ENCODE measurements at places on chromosomes 2 and 18.

DNA sequence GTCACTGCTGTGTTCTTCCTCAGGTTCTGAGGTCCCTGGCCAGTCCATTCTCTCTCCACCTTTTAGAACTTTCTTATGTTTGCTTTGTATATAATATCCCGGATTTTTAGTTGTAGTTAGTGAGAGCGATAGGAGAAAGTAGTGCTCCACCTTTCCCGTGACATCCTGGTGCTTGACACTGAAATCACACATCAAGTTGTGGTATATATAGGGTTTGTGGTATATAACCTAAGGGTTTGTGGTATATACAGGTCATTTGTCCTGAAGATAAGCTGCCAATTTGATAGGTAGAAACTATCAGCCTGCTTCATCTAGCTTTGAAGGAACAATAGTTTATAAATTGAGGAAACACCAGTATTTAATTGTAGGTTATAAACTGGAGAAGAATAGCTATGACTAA is 13.1 kb downstream of the ZNF892 start:
- DNase-seq: no peak

DNA sequence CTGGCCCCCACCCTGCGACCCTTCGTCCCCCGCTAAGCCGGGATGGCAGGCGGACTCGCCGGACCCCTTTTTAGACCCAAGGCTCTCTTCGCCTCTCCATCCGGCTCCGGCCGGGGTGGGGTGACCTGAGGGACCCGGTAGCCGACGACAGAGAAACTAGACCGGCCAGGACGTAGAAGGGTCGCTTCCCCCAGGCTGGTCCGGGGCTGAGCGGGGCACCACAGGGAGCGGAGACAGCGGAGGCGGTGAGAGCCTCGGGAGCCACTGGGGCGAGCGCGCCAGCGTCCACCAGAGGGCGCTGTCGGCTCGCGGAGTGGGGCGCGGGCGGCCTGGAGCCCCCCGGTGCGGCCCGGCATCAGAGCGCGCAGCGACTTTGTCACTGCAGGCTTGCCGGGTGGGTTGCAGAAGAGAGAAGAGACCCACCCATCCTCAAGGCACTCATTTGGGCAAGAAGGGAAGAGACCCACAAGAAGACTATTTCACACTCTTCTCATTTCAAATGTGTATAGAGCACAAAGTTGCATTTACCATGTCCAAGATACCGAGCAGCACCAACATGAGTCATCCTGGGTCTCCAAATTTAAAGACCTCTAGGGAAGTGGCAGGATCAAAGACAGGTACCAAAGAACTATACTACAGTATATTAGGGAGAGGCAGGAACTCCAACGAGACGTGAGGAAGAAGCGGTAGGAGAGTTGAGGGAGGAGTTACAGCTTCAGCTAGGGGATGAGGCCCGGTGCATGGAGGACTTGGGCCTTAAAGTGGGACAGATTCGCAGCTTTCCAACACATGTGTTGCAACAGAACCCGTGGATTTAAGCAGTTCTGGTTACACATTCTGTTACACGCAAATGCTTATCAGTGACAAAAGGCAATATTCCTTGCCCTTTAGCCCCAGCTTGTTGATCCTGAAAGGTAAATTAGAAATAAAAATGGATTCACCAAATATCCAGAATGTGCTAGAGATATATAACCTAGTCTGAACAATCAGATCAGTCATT is 7.6 kb upstream of the PRKCE start:
- DNase-seq: no peak

GRCh38 chr2:31233231-31233630 is 721 bp upstream of the EHD3 start:
- DNase-seq: no peak

GRCh38 chr2:235557903-235558302 is 64.1 kb downstream of the AGAP1 start:
- no peak for DNase-seq

DNA sequence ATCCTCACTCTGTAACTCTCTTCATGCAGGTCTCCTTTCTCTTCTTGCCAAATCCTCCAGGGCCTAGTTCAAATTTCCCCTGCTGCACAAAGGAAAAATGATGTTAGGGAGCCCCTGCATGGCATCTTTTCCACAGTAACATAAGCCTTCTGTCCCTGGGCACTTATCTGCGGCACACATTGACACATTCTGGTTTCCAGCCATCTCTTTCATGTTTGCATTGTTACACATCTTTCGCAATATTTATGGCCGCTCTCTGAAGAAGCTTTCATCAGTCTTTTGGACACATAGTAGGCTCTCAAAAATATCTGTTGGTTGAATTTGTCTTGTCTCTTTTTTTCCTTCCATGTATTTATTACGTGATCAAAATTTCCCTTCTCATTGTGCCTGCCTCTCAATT is 1806.1 kb upstream of the PIK3C3 start:
- no peak for DNase-seq

- no peak for DNase-seq
These were observed 64.5 kb downstream of the SLC4A5 start for GRCh38 chr2:74278694-74279093.

- DNase-seq: no peak
These were observed 165.9 kb upstream of the CCDC150 start for GRCh38 chr2:196473617-196474016.

GRCh38 chr2:20766798-20767644 is 55.9 kb downstream of the LDAH start:
- no peak for DNase-seq

DNA sequence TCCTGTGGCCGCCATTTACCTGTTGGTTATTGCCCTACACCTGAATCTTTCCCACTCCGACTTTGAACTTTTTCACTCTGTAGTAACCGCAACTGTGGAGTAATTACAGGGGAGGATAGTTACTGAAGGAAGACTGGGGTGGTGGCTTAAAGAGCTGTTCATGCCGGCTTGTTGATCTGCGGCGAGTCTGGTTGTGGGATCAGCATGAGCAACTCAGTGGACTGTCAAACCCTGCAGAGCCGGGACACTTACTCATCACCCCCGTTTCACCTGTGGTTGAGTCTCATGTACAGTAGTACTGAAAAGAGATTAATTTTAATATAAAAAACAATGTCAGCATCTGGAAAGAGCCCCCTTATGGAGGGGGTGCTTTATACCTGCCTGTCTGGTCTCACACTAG is 2.1 kb downstream of the ASB1 start:
- no peak for DNase-seq

GRCh38 chr2:177817300-177817699 is 255.3 kb downstream of the PDE11A start:
- no peak for DNase-seq

GRCh38 chr2:136376211-136376610 is 258.3 kb upstream of the CXCR4 start:
- no peak for DNase-seq

- DNase-seq: no peak
These were observed 14.1 kb upstream of the CREB1 start for GRCh38 chr2:207515671-207516070.

DNA sequence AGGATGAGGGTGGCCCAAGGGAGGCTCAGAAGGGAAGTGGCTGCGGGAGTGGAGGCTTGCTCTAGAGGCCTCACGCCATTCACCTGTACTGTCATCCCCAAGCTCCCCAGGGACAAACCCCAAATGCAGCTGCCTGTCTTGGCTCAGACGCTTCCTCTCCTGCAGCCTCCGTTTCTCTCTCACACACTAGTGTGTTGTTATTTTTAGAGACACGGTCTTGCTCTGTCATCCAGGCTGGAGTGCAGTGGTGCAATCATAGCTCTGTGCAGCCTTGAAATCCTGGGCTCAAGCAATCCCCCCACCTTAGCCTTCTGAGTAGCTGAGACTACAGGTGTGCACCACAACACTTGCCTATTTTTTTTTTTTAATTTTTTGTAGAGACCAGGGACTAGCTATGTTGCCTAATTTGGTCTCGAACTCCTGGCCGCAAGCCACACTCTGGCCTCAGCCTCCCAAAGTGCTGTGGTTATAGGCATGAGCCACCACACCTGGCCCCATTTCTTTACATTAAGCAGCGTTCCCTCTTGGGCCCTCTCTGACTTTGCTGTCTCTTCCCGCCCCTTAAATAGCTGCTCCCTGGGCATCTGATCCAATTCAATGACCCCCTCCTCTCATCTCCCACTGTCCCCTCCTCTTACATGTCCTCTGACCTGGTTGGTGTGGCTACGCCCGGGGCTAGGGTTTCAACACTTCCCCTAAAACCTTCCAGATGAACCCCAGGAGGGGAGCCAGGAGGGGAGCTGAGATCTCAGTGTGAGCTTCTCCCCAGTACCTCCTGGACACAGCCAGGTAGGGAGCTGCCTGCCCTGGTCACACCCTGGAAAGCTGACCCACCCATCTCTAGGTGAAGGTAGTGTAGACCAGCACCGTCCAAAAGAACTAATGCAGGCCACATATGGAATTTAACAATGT is 24.0 kb upstream of the LOXHD1 start:
- DNase-seq: no peak

GRCh38 chr18:12769644-12770440 is 67.0 kb downstream of the PSMG2 start:
- no peak for DNase-seq

DNA sequence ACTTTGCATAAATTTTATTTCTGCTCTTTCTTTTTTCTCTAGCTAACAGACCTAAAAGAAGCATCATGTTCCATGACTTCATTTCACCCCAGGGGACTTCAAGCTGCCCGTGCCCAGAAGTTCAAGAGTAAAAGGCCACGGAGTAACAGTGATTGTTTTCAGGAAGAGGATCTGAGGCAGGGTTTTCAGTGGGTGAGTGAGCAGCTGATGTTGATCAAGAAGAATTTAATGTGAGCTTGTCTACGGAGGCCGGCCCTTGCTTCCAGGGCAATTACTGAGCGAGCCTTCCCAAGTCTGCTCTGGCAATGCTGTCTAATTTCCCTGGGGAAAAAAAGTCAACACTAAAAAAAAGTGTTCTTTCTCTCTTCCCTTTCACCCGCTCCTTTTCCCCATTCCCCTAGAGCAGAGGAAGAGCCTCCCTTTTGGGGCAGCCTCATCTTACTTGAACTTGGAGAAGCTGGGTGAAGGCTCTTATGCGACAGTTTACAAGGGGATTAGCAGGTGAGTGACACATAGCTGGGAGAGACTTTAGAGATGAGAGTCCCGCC is 1.2 kb downstream of the CDK15 start:
- DNase-seq: no peak

GRCh38 chr18:11956371-11957308 is 24.7 kb upstream of the IMPA2 start:
- DNase-seq: no peak

DNA sequence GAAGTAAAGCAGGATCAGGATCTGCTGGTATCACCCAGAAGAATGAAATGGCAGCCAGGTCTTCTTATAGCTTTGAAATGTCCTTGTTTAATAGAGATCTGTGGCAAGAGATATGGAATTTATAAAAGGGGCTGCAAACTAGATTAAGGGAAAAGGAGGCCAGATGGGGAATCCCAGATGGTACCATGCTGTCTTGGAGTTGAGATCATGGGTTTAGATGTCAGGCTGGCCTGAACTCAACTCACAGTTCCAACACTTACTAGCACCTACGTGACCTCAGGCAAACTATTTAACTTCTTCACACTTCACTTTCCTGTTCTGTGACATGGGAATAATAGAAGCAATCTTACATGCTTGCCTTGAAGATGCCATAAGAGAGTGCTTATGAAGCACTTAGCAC is 188.2 kb downstream of the ALK start:
- DNase-seq: no peak

DNA sequence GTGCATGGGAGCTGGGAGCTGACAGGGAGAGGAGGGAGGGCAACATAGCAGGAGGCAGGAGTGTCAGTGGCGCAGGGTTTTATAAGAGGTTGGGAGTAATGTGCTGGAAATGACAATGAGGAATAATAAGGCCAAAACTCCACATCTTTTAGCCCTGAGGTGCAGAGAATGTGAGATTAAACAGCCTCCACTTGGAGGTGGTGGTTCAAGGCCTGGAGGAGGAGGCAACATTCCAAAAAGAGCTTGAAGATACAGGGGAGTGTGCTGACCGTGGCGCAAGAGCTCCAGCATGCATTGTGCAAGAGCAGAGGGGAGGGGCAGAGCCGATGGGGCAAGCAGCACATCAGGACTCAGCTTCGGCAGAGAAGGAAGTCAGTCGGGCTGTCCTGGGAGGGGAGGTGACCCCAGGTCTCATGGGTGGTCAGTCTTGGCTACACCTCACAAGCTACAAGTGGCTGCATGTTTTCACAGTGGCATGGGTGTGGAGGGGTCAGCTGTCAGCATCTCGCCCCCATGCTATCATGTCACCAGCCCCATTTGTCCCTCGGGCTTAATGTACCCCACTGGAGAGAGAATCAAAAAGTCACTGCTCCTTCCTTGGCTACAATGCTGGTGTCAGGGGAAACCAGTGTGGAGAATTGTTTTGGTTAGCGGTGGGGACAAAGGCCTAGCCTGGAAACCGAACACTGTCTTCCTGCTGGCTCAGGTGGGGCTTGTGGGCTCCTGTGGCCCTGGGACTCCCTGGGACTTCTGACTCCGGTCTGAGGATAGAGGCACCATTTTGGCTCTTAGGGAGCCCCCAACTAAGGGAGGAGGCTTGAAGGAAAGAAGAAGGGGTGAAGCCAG is 208.0 kb downstream of the ZFP36L2 start:
- no peak for DNase-seq

DNA sequence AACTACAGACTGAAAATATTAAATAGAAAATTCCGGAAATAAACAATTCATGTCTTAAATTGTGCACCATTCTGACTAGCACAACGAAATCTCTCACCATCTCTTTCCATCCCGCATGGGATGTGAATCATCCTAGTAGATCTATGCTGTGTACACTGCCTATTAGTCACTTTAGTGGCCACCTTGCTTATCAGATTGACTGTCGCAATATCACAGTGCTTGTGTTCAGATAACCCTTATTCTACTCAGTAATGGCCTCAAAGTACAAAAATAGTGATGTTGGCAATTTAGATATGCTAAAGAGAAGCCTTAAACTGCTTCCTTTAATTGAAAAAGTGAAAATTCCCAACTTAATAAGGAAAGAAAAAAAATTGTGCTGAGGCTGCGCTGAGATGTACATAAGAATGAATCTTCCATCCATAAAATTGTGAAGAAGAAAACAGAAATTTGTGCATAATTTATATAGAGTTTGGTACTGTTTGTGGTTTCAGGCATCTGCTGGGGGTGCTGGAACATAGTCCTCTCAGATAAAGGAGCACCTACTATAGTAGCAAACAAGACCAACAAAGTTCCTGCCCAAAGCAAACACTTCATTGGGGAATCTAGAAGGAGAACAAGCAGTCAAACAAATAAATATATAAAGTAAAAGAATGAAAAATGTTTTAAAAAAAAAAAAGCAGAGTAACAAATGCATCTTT is 12.0 kb downstream of the PSMD1 start:
- DNase-seq: peak; percentile 51

DNA sequence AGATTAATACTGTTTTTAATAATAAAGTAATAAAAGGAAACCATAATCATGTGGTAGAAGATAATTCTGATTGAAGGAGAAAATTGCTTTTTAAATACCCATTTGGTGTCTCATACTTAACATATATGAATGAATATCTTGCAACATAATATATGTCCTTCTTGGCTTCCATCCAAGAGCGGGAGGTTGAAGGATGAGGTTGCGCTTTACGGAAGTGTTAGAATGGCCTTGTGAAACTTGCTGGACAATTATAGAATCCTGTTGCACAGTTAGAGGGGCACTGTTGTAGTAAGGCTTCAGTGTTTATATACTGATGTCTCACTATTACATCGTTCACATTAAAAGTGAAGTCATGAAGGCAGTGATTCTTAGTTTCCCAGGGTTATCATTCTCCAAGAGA is 9.4 kb downstream of the INSIG2 start:
- DNase-seq: no peak

GRCh38 chr18:70022636-70023035 is 75.0 kb upstream of the CD226 start:
- no peak for DNase-seq
